Activated gamma-delta T cell treated with Interleukin-2 at 50 U/mL for 16 hours (primary cell): ENCODE measurements at places on chromosomes 13 and 19.
A peak's percentile ranks its signal among the peaks of the same experiment; 100 is the strongest.

GRCh38 chr13:75360170-75360569 lies 121.8 kb downstream of the TBC1D4 start:
- DNase-seq = no peak

DNA sequence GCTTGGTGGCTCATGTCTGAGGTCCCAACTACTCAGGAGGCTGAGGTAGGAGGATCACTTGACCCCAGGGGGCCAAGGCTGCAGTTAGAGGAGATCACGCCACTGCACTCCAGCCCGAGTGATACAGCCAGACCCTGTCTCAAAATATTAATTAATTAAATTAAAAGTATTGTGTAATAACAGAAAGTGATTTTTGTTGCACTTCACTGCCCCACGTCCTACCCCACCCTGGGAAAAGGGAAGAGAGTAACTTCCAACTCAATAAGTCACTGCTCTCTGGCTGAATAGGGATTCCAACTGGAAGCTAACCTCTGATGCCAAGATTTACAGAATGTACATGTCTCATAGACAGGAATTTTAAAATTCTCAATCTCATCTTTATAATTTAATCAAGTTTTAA lies 47.2 kb downstream of the ZNF611 start:
- DNase-seq = no peak

DNA sequence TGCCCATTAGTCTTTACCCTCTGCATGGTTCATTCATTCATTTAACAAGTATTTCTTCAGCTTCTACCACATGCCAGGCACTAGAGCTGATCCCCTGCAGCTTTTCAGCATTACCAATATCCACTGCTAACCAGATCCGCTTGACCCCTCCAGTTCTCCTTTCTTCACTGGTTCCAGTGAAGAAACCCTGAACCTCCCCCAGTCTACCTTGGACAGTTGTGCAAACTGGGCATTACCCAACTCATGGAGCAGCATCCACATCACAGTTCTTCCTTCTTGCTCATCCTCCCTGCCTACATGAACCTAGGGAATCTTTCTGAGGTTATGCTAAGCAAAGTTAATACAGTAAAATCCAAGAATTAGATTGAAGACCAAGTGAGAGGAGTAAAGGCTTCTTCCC lies 78.7 kb upstream of the SERP2 start:
- no peak for DNase-seq

DNA sequence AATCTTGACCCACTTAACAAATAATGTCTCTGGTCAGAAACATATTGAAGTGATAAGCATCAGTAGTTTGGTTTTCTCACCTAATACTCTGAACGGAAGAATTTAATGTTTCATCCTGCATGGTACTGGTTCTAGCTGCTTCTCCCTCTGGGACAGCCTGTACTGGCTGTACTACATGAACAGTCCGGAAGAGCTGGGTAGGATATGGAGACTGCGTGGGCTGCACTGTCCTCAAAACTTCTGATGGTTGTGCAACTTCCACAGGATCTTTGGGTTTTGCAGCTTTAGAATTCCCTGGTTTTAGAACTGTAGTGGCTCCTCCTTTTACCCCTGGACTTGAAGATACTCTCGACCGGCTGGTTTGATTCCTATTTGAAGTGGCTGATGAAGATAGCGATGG lies 78.3 kb downstream of the ELF1 start:
- no peak for DNase-seq

DNA sequence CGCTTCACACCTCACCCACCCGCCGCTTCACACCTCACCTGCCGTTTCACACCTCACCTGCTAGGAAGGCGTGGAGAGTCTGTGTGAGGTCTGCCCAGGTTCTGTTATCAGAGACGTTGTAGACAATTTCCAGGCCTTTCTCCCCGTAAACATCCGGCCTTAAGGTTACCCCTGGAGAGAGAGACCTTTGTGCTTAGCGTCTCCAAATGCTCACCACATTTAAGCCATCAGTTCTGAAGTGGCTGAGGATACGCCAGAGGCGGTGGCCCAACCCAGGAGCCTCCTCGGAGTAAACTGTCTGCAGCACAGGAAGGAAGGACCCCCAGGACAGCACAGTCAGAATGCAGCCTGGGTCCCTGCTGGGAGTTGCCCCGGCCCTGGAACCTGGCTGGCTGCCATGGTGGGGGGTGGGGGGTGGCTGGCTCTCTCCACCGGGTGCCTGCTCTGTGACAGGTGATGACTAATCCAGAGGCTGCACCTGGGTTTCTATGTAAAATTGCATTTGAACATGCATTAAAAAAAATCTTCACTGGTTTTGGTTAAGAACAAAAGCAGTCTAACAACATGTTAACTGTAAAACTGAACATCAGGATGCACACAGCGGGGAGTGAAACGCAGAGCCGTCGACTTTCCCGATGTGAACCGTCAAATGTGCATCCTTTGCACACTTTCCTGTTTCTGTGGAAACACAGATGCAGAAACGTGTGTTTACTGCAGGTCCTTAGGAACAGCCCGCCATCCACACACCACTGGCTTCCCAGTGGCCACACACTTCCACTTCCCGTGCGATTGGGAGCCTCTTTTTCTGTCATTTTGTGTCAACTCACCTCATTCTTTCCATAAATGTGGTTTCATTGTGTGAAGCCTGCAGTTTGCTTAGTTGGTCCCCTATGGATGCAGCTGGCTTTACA lies 4.5 kb downstream of the ATP4B start:
- peak; percentile 21 for DNase-seq

DNA sequence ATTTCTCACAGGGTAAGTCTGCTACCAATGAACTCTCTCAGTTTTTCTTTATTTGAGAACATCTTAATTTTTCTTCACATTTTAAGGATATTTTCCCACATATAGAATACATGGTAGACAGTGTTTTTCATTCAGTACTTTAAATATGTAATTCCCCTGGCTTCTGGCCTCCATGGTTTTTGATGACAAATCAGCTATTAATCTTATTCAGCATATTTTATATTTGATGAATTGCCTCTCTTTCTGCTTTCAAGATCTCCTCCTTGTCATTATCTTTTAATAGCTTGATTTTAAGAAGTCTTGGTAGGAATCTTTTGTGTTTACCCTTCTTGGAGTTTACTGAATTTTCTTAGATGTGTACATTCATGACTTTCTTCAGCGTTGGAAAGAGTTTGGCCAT lies 27.6 kb downstream of the TNFSF13B start:
- DNase-seq = no peak
